DMS 273 treated with DMSO at 0.1 percent for 48 hours (cell line): ENCODE measurements at places on chromosomes 1 and 21.
A peak's percentile ranks its signal among the peaks of the same experiment; 100 is the strongest.

GRCh38 chr1:160631983-160632625 lies 14.7 kb downstream of the SLAMF1 start:
- no peak for DNase-seq

DNA sequence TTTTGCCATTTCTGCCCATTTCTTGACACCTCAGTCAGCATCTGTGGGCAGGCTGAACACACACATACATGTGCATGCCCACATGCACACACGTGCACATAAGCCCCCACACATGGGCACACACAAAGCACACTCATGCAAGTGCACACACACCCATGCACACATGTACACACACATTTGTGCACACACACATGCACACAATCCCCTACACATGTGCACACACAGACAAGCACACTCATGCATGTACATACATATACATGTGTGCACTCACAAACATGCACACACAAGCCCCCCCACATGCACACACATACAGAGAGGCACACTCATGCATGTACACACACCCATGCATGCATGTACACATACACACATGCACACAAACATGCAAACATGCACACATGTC lies 83.5 kb upstream of the ACTRT2 start:
- DNase-seq, result no peak

DNA sequence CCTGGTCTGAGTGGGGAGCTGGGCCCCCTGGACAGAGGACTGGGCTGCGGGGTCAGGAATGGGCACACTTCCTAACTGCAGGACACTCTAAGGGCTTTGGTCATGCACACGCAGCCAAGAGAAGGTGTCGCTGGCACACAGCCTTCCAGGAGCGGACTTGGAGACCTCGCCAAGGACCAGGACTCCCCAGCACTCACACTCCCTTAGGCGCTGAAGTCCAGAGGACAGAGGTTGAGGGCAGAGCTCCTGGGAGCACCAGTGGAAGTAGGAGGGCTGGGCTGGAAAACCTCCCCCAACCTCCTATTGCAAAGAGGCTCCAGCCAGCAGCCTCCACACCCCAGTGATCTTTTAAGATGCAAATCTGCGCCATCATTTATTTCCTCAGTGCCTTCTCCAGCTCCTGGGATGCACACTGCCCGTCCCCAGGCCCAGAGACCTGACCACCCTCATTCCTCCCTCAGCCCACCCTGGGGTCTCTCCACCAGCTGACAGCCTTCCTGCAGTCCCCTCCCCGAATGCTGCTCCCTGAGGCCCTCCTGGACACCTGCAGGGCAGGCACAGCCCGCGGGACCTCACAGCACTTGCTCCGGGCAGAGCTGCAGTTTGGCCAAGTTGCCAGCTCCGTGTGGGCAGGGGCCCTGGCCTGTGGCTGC lies 3.0 kb downstream of the TSPEAR start:
- DNase-seq, result no peak

- DNase-seq, result no peak
Observed at GRCh38 chr1:246930830-246931548, 759 bp downstream of the AHCTF1 start.

DNA sequence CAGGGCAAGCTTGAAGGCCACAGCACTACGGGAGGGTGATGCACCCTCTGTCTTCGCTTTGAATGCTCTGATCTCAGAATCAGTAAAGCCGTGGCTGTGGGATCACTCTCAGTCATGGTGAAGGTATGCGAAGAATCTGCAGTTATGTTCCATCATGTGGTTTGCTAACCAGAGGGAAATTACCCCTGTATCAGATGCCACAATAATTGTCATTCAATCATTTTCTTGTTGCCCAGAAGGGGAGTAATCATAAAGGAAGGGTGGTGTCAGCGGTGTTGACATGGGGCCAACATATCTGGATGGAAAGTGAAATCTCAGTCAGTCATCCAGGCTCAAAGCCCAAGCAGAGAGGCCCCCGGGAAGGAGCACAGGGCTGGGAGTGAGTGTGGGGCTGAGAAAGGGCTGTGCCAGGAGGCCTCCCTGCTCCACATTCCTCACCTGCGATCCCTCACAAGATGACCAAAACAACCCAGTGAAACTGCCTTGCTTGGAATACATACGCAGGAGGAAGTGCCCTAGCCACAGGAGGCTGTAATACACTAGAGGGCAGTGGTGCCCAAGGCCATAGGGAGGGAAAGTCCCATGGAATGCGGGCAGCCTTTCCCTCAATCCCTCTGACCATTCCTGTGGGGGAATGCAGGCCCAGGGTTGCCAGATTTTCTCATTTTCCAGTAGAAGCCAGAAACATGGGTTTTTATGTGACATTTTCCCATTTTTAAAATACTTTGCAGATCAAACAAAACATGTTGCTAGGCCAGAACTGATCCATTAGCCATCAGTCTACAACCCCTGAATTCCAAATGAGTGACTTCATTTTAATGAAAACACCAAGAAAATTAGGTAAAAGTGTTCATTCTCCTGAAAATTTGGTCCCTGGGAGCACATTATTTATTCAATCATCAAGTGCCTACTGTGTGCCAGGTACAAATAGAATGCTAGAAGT lies 95.7 kb upstream of the VANGL1 start:
- peak; percentile 8 for DNase-seq
